Left lung (tissue), 14 donors: ENCODE measurements at places on chromosomes 11 and 22. TPM values are rescaled to one million over a fixed set of nuclear protein-coding genes. Genes with fewer than 3 reads are reported as not detected.

The OR51B2 gene
- polyA plus RNA-seq: not detected

DNA sequence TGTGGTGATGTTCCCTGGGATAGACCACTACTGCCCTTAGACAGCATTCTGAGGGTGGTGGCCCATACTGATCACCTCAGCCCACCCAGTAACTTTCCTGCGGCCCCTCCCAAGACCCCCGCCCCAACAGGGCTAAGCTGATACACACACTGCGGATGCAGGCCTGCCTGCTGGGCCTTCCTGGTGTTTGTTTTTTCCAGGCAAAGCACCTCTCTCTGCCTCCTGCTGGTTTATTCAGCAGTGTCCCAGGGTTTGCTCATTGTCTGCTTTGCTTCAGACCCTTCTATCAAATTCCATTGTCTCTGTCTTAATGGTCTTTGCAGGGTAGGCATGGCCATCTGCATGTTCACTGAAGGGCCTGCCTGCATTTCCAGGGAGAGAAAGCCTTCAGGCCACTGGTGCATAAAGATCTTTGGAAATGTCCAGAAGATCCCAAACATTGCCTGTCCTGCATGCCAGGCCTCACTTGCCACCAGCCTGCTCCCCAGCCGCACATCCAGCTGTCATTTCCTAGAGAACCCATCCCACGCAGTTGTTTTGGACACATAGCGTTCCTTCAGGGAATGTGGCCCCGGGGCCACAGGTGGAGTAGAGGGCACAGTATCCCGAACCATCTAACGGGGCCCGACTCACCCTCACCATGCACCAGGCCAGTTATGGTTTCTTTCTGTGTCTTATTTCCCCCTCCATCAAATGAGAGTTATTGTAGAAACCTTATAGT lies 50.2 kb downstream of the BCR start:
- no peak for DNase-seq

GRCh38 chr11:68841718-68842426 lies at the start of gene CPT1A:
CPT1A (minus strand) TSS chr11:68841916; CDS start chr11:68815474, 26,442 bp downstream.
- DNase-seq: peak; percentile 97

- no peak for DNase-seq
Measured at GRCh38 chr11:16964501-16964900, 49.7 kb downstream of the PLEKHA7 start.

- no peak for DNase-seq
Measured at GRCh38 chr22:20558534-20558933, 51.1 kb downstream of the MED15 start.
